ENCODE measurements at places on chromosomes 7 and 10. TPM values are rescaled to one million over a fixed set of nuclear protein-coding genes. Genes with fewer than 3 reads are reported as not detected.
A peak's percentile ranks its signal among the peaks of the same experiment; 100 is the strongest.

The SAMD9L gene
- total RNA-seq: 0.15 TPM

The ZNF485 gene
- total RNA-seq: 9.9 TPM

The PPP1R3A gene
- not detected for total RNA-seq

The LRRN3 gene
- total RNA-seq: 0.34 TPM

The FOXI2 gene
- 1.4 TPM for total RNA-seq

The CCL24 gene
- total RNA-seq: not detected

The YAE1 gene
- total RNA-seq: 21.9 TPM

DNA sequence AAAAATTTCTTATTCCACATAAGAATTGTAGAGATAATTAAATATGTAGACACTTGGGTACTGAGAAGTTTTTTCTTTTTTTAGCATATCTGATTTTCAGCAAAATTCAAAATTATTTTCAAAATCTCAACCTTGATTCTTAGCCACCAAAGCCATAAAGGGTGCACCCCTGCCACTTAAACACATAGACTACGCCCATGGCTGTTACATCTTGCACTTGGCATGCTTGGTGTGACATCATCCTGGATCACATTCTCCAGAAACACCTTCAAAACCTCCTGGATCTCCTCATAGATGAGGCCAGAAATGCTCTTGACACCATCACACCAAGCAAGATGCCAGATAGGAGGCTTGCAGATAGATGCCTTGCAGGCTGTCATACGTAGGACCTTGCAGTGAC lies 89.1 kb upstream of the KLF14 start:
- H3K4me1 ChIP-seq: no peaks in the 10 kb centered on the region
- no peak overlapping the region for H3K4me3 ChIP-seq
- no peaks in the 10 kb centered on the region for H3K27me3 ChIP-seq
- no peak for DNase-seq
- no peak overlapping the region for H3K27ac ChIP-seq

DNA sequence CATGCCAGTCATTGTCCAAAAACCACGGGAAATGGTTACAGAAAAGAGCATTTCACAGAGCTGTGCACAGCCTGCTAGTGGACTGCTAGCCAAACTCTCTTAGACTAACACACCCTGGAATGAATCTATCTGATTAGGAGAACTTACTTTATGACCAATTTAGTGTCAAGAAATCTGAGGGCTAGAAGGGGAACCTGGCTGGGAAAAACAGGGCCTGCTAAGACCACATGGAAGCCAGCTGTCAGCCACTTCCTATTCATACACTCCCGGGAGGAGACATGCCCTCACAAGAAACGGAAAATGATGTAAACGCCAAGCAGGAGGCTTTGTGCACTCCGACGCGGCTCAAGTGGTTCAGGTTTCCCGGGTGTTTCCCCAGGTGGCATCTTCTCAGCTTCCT lies 54.8 kb downstream of the MPP7 start:
- no peak overlapping the region for H3K4me3 ChIP-seq
- peaks cover 5% of the 10 kb centered on the region for H3K4me1 ChIP-seq
- no peak overlapping the region for H3K27ac ChIP-seq
- H3K27me3 ChIP-seq: no peaks in the 10 kb centered on the region
- no peaks in the 10 kb centered on the region for H3K36me3 ChIP-seq
- DNase-seq: no peak

DNA sequence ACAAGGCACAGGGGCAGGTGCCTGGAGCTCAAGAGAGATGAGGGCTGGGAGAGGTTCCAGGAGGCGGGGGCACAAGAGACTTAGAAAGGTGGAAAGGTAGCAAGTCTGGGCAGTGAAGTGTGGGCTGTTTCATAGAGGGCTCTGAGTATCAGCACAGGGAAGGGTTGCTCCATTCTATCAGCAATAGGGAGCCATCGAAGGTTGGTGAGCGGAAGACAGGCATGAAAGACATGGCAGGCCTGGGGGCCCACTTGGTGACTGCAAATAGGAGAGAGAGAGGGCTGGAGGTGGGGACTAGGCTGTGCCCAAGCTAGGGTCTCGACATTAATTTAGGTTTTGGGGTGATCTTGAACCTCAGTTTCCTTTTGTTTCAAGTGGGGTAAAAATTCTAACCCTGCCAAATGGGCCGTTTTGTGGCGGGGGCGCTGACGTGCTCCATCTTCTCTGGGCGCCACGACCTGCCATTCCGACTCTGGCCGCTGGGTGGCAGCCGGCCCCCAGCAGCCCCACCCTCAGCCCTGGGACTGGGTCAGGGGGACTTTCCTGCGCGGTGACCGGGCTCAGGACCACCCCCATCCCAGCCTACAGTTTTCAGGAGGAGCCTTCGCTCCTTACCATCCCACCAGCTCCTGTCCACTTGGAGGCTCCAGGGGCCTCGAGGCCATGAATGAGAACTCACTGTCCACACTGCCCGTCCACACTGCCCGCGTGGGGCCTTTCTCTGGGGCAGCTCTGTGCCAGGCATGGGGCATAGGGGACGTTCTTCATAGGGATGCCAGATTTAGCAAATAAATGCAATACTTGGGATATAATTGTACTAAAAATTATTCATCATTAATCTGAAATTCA lies 37.2 kb upstream of the PCBD1 start:
- no peaks in the 10 kb centered on the region for H3K27me3 ChIP-seq
- no peak overlapping the region for H3K27ac ChIP-seq
- no peaks in the 10 kb centered on the region for H3K36me3 ChIP-seq
- no peak overlapping the region for H3K4me3 ChIP-seq
- DNase-seq: peak; percentile 77

DNA sequence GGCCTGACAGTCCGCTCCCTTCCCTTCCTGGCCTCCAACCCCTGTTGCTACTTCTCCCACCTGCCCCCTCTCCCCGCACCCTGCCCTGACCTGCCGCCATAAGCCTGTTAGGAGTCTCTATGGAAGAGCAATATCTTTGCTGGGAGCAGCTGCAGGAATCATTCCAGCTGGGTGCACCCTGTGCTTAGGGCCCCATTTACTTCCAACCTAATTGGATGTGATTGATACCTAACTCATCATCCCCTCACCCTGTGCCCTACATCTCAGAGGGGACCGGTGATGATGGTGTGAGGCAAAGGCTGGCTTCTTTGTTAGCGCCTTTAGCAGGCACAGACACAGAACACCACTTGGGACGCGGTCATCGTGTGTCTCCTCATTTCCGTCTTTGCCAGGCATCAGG lies 80.0 kb upstream of the FAM180A start:
- H3K36me3 ChIP-seq: no peaks in the 10 kb centered on the region
- H3K27me3 ChIP-seq: no peaks in the 10 kb centered on the region
- H3K4me3 ChIP-seq: no peak overlapping the region
- DNase-seq: no peak
- H3K4me1 ChIP-seq: peaks cover 8% of the 10 kb centered on the region

- DNase-seq: no peak
- no peak overlapping the region for H3K4me3 ChIP-seq
- H3K36me3 ChIP-seq: peaks cover 8% of the 10 kb centered on the region
- H3K27ac ChIP-seq: no peak overlapping the region
- peaks cover 13% of the 10 kb centered on the region for H3K4me1 ChIP-seq
- no peaks in the 10 kb centered on the region for H3K27me3 ChIP-seq
These were observed 566.1 kb upstream of the NRP1 start for GRCh38 chr10:33900596-33900995.

- H3K27ac ChIP-seq: peak overlapping the region; percentile 41
- H3K4me1 ChIP-seq: peaks cover 32% of the 10 kb centered on the region
- no peak for DNase-seq
- no peak overlapping the region for H3K4me3 ChIP-seq
- H3K27me3 ChIP-seq: no peaks in the 10 kb centered on the region
- peaks cover 49% of the 10 kb centered on the region for H3K36me3 ChIP-seq
These were observed 63.5 kb downstream of the CALD1 start for GRCh38 chr7:134842886-134843430.

GRCh38 chr10:49628599-49628998 lies 14.8 kb downstream of the CHAT start:
- H3K36me3 ChIP-seq: no peaks in the 10 kb centered on the region
- H3K27me3 ChIP-seq: peaks cover 4% of the 10 kb centered on the region
- H3K4me1 ChIP-seq: no peaks in the 10 kb centered on the region
- peak; percentile 0 for DNase-seq
- no peak overlapping the region for H3K4me3 ChIP-seq

DNA sequence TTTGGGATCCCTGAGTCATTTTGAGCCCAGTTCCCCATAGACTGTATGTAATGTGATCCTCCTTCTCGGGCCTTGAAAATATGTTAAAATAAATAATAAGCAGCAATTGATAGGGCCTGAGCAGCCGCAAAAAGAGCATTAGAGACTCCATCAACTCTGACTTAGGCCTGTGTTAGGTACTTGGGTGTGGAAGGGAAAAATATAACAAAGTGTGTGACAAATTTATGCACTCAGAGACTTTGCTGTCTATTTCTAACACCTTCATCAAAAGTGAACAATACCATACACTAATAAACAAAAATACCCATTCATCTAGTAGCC lies 31.4 kb upstream of the HABP2 start:
- H3K4me1 ChIP-seq: peaks cover 7% of the 10 kb centered on the region
- peaks cover 2% of the 10 kb centered on the region for H3K27me3 ChIP-seq
- no peak overlapping the region for H3K4me3 ChIP-seq
- no peak for DNase-seq

DNA sequence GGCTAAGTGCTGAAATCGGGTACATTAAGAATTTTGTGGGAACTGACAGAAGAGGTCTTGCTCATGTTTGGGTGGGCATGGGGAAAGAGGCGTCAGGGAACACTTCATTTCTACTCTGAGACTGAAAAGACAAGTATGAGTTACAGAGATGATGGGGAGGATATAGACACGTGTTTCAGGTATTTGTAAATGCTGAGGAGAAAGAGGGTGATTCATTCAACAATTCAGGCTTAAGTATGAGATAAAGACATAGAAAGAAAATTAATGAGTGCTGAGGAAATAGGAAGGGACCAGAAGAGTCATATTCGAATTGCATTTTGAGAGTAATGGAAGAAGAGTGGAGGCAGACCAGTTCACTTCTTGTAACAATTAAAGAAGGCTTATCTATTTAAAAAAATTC lies 143.6 kb downstream of the HBP1 start:
- DNase-seq: no peak
- H3K27me3 ChIP-seq: no peaks in the 10 kb centered on the region
- H3K27ac ChIP-seq: no peak overlapping the region
- no peak overlapping the region for H3K4me3 ChIP-seq

GRCh38 chr7:135795846-135796570 lies 47.4 kb upstream of the FAM180A start:
- H3K36me3 ChIP-seq: no peaks in the 10 kb centered on the region
- H3K4me3 ChIP-seq: no peak overlapping the region
- H3K4me1 ChIP-seq: peaks cover 12% of the 10 kb centered on the region
- DNase-seq: no peak
- no peaks in the 10 kb centered on the region for H3K27me3 ChIP-seq

DNA sequence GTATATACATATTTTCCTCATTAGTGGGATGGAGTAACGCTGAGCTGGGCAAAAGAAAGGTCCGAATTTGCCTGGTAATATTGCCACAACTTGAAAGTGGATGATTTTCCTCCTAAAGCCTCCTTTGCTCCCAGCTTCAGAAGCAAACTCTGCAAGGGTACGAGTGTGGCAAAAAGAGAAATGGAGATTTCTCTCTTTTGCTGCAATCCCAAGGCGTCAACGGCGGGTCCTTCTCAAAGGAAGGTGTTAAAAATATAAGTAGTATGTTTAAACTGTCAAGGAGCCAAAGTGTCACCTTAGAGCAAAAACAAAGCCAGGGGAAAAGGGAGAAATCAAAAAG lies 12.4 kb upstream of the HOXA2 start:
- H3K27ac ChIP-seq: no peak overlapping the region
- no peak overlapping the region for H3K4me3 ChIP-seq
- H3K36me3 ChIP-seq: no peaks in the 10 kb centered on the region
- H3K4me1 ChIP-seq: peaks cover 18% of the 10 kb centered on the region

DNA sequence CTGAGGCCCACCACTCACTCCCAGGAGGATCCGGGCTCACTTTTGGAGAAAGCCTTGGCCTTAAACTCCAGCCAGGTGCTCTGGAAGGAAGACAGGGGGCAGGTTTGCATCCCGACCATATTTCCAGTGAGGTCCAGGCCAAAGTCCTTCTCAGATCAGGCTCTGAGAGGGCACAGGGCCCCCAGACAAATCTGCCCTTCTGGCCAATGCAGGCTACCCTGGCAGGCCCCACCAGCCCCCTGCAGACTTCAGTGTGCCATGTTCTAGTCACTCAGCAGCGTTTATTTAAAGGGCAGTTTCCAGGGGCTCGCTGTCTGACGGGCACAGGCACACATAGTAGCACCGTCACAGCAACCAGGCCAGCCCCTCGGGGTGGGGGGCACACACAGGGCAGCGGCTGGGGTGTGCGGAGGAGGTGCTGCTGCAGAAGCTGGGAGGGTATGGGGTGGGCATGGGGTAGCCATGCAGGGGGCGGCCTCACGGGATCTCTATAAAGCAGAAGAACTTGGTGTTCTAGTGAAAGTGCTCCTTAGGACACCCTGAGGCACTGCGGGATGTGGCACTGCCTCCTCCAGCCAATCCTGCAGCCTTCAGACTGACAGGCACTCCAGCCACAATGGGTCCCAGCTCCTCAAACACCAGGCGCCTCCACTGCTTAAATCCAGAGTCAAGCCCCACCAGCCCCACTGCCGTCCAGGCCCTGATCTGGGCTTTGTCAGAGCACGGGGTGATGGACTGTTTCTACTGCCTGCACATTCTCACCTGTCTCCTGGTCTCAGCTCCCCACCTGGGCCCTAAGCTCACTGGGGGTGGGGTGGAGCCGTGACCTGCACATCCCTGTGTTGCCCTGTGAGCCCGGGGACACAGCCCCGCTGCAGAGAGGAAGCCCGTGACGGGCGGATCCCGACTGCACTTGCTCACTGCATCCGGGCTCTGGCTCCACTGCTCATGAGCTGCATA lies 9.6 kb upstream of the PYROXD2 start:
- H3K36me3 ChIP-seq: peaks cover 2% of the 10 kb centered on the region
- H3K4me3 ChIP-seq: no peak overlapping the region
- H3K27me3 ChIP-seq: no peaks in the 10 kb centered on the region
- H3K4me1 ChIP-seq: no peaks in the 10 kb centered on the region

- H3K4me3 ChIP-seq: no peak overlapping the region
- peaks cover 3% of the 10 kb centered on the region for H3K27me3 ChIP-seq
- no peaks in the 10 kb centered on the region for H3K4me1 ChIP-seq
- peaks cover 43% of the 10 kb centered on the region for H3K36me3 ChIP-seq
- no peak for DNase-seq
These were observed 135.6 kb downstream of the TCERG1L start for GRCh38 chr10:131175891-131176290.

DNA sequence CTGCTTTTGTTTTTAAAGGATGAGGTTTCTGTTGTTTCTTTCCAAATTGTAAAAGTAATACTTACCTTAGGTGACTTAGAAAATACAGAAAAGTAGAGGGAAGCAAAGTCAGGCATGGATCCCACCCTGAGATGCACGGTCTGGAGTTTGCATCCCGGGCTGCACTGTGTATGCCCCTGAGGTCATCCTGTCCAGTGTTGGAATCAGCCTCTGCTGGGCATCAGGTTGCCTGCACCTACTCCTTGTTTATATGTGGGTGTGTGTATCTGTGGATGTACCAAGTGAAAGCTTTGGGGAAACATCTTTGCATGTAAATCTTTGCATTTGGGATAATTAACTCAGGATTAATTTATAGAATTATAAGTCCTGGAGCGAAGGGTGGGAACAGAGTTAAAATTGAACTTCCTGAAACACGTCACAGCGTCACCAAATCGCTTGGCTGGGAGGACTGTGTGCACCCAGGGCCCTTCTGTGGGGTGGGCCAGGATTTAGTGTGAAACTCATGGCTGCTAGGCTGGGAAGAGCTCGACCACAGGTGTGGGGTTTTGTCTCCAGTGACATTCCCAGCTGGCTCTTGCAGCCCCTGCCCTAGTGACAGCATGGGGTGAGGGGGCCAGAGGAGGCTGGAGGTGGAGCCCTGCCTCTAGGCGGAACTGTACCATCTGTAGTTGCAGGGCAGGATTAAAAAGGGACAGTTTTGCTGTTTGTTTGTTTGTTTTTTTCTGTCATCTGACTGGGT lies 27.9 kb downstream of the GTF2IRD1 start:
- DNase-seq: no peak
- peaks cover 32% of the 10 kb centered on the region for H3K4me1 ChIP-seq
- H3K27me3 ChIP-seq: no peaks in the 10 kb centered on the region
- no peak overlapping the region for H3K4me3 ChIP-seq
- peak overlapping the region; percentile 68 for H3K27ac ChIP-seq
